AG09319 (cell line): ENCODE measurements at places on chromosomes 1 and 21.

GRCh38 chr1:182143154-182143657 lies 81.7 kb upstream of the ZNF648 start:
- DNase-seq, result peak; percentile 53

GRCh38 chr1:243850452-243851256 lies 611 bp upstream of the AKT3 start:
- DNase-seq, result peak; percentile 29

- no peak for DNase-seq
Observed at GRCh38 chr1:43482215-43482614, 28.5 kb upstream of the HYI start.

DNA sequence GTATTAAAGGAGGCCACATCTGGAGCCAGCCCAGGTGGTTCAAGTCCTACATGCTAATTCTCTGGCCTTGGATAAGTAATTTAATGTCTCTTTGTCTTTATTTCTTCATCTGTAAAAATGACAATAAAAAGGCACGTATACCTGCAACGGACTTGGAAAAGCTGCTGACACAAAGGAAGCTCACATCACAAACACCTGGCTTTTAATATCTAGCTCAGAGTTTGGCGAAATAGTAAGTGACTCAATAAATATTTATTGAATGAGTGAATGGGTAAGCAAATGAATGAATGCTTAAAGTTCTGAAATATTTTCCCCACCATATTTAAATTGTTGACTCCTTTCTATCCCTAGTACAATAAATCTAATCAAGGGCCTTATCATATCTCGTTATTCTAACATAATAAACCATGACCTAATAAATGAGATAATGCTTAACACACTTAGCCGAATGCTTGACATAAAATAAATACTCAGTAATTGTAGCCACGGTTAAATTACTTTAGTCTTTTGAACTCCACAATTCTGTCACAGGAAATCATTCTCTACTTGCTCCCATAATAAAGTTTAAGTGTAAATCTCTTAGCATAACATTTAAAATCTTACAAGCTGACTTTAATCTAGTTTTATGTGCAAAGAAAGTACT lies 74.7 kb upstream of the PALMD start:
- DNase-seq, result no peak

DNA sequence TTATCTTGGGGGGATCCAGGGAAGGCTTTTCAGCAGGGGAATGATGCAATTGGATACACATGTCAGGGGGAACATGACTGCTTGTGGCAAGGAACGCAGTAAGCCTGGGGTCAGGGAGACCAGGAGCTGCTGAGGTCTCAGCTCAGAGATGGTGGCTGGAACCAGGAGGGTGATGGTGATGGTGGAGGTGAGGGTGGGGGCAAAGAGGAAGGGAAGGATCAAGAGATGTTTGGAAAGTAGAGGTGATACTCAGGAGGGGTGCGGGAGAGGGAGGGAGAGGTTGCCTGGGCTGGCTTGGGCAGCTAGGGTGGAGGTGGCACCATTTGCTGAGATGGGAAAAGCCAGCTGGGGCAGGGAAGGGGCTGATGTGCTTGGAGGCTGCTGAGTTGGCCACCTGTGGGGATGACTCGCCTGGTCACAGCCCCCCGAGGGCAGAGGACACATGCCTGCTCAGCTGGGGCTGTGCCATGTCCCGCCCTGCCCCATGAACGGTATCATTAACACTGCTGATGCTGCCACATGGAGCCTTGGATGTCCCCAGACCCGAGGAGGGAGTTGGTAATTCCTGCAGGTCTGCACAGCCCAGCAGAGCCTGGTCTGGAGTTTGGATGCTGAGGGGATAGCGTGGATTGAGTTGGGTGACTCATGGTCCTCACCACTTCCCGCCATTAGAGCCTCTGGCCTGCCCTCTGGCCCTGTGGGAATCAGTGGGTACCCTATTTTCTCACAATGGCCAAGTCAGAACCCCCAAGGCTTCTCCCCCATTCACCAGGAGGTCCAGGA lies 6.3 kb upstream of the PADI1 start:
- no peak for DNase-seq

GRCh38 chr21:45839274-45839673 lies 142.3 kb upstream of the COL6A1 start:
- no peak for DNase-seq

DNA sequence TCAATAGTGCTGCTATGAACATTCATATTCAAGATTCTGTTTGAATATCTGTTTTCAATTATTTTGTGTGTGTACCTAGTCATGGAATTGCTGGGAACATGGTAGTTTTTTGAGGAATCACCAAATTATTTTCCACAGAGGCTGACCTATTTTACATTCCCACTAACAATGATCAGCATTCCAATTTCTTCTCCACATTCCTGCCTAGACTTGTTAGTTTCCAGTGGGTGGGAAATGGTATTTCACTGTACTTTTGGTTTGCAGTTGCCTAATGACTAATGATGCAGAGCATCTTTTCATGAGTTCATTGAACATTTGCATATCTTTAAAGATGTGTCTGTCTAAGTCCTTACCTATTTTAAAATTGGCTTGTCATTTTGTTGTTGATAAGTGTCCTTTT lies 1182.6 kb upstream of the B3GALT2 start:
- DNase-seq, result no peak

DNA sequence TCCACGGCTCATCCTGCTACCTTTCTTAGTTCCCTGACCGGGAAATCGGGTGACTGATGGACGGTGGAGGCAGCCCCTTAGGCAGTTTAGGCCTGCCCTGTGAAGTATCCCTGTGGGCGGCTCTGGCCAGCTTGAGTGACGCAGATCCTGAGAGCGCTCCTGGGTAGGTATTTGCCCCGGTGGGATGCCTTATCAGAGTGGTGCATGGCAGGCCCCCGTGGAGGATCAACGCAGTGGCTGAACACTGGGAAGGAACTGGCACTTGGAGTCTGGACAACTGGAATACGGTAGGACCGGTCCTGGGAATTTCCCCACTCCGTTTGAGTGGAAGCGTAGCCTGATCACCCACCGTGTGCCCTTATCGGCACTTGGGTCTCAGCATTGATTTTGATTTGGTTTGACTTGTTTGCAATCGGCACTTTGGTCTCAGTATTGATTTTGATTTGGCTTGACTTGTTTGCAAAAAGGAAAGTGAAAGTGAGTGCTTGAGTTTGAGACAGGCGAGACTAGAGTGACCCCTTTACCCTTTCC lies 15.2 kb downstream of the PLA2G2F start:
- DNase-seq, result no peak

DNA sequence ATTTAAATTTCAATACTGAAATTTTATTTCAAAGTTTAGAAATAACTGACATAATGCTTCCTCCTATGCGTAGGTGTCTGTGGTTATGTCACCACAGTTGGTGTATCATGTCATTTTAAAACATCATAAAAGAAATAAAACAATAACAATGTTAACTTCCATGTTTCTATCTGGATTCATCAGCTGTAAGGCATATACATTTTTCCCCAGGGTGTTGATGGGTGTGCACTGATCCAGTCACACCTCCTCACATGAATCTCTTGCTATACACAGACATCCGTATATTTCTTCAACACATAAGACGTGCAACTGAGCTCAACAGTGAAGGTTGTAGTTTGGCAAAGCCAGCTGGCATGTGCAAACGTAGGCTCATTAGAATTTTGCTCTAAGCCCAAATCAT lies 6.2 kb downstream of the KCNA3 start:
- DNase-seq, result no peak

GRCh38 chr1:147526501-147526900 lies 14.8 kb upstream of the BCL9 start:
- no peak for DNase-seq
